ENCODE measurements at places on chromosomes 2 and 18. TPM values are rescaled to one million over a fixed set of nuclear protein-coding genes. Genes with fewer than 3 reads are reported as not detected.

Gene RGPD4
- total RNA-seq, result not detected

Gene SALL3
- total RNA-seq, result not detected

Gene PROKR1
- total RNA-seq, result 3.6 TPM

Gene ELOA2
- not detected for total RNA-seq

Gene IL1R1
- total RNA-seq, result 541 TPM

Gene CHRND
- not detected for total RNA-seq

Gene TNFRSF11A
- 2.1 TPM for total RNA-seq

Gene PSD4
- 6.3 TPM for total RNA-seq

Gene PKP4
- total RNA-seq, result 25.8 TPM

Gene REG3A
- not detected for total RNA-seq

Gene RBM43
- 4.4 TPM for total RNA-seq

Gene C2orf66
- total RNA-seq, result not detected

Gene EDAR
- not detected for total RNA-seq

Gene PTH2R
- total RNA-seq, result not detected

Gene CCDC141
- total RNA-seq, result 11.2 TPM

Gene FBXO48
- 0.24 TPM for total RNA-seq

Gene ALPI
- not detected for total RNA-seq

Gene ASAP2
- total RNA-seq, result 24.2 TPM

Gene TSPYL6
- total RNA-seq, result 0.32 TPM

Gene ASB18
- not detected for total RNA-seq

Gene C2orf81
- 0.48 TPM for total RNA-seq

Gene EIF2AK3
- 41.6 TPM for total RNA-seq

Gene VAMP5
- 81.5 TPM for total RNA-seq
